ENCODE measurements at places on chromosomes 4 and X. TPM values are rescaled to one million over a fixed set of nuclear protein-coding genes. Genes with fewer than 3 reads are reported as not detected.
A peak's percentile ranks its signal among the peaks of the same experiment; 100 is the strongest.

DNA sequence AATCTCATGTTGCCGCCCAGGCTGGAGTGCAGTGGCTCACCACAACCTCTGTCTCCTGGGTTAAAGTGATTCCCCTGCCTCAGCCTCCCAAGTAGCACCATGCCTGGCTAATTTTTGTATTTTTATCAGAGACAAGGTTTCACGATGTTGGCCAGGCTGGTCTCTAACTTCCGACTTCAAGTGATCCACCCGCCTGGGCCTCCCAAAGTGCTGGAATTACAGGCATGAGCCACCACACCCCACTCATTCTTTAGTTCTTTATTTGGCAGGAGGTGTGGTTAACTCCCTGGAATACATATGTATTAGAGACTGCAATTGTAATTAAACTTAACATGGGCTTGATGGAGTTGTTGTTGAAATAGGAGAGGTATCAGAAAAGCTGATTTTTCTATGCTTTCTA lies 1396.9 kb upstream of the IGFBP7 start:
- no peaks in the 10 kb centered on the region for H3K36me3 ChIP-seq
- H3K27ac ChIP-seq: no peak overlapping the region
- no peak for DNase-seq
- no peaks in the 10 kb centered on the region for H3K4me1 ChIP-seq
- H3K4me3 ChIP-seq: no peak overlapping the region
- no peaks in the 10 kb centered on the region for H3K27me3 ChIP-seq

- no peak overlapping the region for H3K4me3 ChIP-seq
- H3K27ac ChIP-seq: no peak overlapping the region
- H3K4me1 ChIP-seq: no peaks in the 10 kb centered on the region
- H3K27me3 ChIP-seq: peaks cover 9% of the 10 kb centered on the region
- H3K36me3 ChIP-seq: no peaks in the 10 kb centered on the region
Observed at GRCh38 chr4:151163855-151164254, 64.4 kb downstream of the RPS3A start.

DNA sequence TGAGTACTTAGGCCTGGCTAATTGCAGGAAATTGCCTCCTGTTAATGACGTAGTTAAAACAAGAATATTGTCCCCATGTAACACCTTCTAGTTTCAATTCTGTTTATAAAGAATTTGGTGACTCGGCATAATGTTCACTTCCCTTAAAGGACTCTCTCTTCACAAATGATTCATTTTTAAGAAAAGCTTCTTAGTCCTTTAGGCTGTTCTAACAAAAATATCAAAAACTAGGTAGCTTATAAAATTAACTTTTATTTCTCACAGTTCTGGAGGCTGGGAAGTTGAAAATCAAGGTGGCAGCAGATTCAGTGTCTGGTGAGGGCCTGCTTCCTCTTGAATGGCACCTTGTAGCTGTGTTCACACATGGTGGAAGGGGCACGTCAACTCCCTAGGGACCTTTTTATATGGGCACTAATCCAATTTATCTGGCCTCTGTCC lies 23.8 kb downstream of the COL25A1 start:
- no peak overlapping the region for H3K4me3 ChIP-seq
- H3K27ac ChIP-seq: no peak overlapping the region

DNA sequence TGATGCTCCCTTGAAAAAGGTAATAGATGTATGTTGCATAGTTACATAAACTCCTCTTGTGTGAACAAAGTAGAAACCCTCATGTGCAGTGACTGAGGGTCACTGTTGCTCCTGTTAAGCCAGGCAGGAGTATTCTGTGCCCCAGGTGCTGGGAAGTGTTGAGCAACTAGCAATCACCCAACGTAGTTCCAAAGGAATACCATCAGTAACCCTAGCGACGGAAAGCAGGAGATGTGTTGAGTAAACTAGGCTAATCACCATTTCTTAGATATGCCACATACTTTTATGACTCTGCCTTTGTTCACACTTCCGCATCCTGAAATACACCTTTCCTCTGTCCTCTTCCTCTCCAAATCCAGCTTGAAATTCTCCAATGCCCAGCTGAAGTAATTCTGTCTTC lies 50.9 kb upstream of the TAB3 start:
- no peak overlapping the region for H3K27ac ChIP-seq
- H3K36me3 ChIP-seq: no peaks in the 10 kb centered on the region
- H3K4me3 ChIP-seq: no peak overlapping the region
- H3K27me3 ChIP-seq: peaks cover 2% of the 10 kb centered on the region
- DNase-seq: no peak

DNA sequence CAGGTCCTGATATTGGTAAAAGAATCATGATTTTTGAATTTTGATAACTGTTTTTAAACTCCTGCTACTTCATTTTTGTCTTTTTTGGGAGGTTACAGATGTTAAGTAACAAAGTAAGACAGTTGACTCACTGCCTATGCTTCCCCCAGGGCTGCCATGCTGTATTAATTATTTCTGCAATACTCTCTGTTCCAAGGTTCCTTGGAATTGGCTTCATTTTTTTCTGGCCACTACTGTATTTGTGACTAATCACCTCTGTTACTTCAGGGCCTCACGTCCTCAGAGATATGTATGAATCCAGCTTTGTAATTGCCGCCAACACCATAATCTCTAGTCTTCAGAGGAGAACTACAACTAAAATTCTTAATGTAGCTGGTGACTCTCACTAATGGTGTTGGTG lies 1729.3 kb downstream of the C4orf33 start:
- H3K27me3 ChIP-seq: no peaks in the 10 kb centered on the region
- no peaks in the 10 kb centered on the region for H3K4me1 ChIP-seq
- no peak for DNase-seq

- H3K4me3 ChIP-seq: no peak overlapping the region
- DNase-seq: no peak
- H3K27ac ChIP-seq: no peak overlapping the region
Observed at GRCh38 chr4:185298728-185299430, 89.5 kb downstream of the SNX25 start.

GRCh38 chr4:163486321-163486720 lies 8.2 kb upstream of the TMA16 start:
- H3K36me3 ChIP-seq: no peaks in the 10 kb centered on the region
- H3K27ac ChIP-seq: no peak overlapping the region
- no peak for DNase-seq
- H3K27me3 ChIP-seq: peaks cover 19% of the 10 kb centered on the region
- no peaks in the 10 kb centered on the region for H3K4me1 ChIP-seq

- DNase-seq: no peak
- H3K4me3 ChIP-seq: no peak overlapping the region
- no peaks in the 10 kb centered on the region for H3K4me1 ChIP-seq
- no peak overlapping the region for H3K27ac ChIP-seq
- no peaks in the 10 kb centered on the region for H3K36me3 ChIP-seq
- H3K27me3 ChIP-seq: peaks cover 7% of the 10 kb centered on the region
Observed at GRCh38 chr4:119683518-119683917, 54.9 kb upstream of the PDE5A start.

GRCh38 chr4:11165052-11165451 lies 263.6 kb downstream of the HS3ST1 start:
- H3K27me3 ChIP-seq: no peaks in the 10 kb centered on the region
- no peak for DNase-seq

GRCh38 chr4:114100288-114101031 lies 121.0 kb upstream of the ARSJ start:
- no peaks in the 10 kb centered on the region for H3K4me1 ChIP-seq
- no peak for DNase-seq
- no peak overlapping the region for H3K27ac ChIP-seq
- H3K27me3 ChIP-seq: no peaks in the 10 kb centered on the region

GRCh38 chr4:76781698-76782595 lies 116.0 kb downstream of the SOWAHB start:
- H3K27ac ChIP-seq: no peak overlapping the region
- H3K27me3 ChIP-seq: peaks cover under 1% of the 10 kb centered on the region
- no peaks in the 10 kb centered on the region for H3K4me1 ChIP-seq

GRCh38 chr4:7890635-7891393 lies 48.8 kb downstream of the AFAP1 start:
- H3K4me1 ChIP-seq: peaks cover 2% of the 10 kb centered on the region
- H3K27ac ChIP-seq: no peak overlapping the region
- no peak overlapping the region for H3K4me3 ChIP-seq

- no peak for DNase-seq
- no peaks in the 10 kb centered on the region for H3K4me1 ChIP-seq
Observed at GRCh38 chr4:82678051-82678450, 116.3 kb upstream of the TMEM150C start.

DNA sequence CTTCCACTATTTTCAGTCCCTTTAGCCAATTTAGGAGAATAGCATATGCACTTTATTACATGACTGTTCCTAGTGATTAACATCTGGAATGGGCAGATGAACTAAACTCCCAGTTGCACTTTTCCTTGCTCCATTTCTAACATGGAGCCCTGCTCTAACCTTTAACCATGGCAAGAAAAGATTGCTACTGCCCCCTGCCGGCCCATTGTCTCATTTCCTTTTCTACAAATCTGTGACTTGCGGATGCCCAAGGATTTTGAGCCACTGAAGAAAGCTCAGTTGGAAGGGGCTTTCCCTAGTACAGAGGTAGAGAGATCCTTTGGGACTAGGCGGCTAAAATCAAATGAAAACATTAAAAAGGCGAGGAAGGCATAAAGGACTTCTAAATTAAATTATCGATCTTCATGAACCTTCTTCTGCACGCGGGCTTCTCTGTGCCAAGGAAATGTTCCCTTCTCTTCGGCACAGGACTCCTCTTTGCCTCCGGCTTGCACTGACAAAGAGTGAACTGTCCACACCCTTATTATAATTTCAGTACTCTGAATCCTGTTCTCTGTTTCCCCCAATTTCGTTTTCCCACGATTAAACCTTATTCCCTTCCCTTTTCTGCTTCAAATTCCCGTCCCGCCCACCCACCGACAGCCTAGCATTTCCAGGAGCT lies 577 bp upstream of the GLRA2 start:
- H3K4me3 ChIP-seq: no peak overlapping the region
- H3K4me1 ChIP-seq: peaks cover 2% of the 10 kb centered on the region
- H3K36me3 ChIP-seq: no peaks in the 10 kb centered on the region
- peaks cover 4% of the 10 kb centered on the region for H3K27me3 ChIP-seq
- peak; percentile 57 for DNase-seq
- no peak overlapping the region for H3K27ac ChIP-seq

DNA sequence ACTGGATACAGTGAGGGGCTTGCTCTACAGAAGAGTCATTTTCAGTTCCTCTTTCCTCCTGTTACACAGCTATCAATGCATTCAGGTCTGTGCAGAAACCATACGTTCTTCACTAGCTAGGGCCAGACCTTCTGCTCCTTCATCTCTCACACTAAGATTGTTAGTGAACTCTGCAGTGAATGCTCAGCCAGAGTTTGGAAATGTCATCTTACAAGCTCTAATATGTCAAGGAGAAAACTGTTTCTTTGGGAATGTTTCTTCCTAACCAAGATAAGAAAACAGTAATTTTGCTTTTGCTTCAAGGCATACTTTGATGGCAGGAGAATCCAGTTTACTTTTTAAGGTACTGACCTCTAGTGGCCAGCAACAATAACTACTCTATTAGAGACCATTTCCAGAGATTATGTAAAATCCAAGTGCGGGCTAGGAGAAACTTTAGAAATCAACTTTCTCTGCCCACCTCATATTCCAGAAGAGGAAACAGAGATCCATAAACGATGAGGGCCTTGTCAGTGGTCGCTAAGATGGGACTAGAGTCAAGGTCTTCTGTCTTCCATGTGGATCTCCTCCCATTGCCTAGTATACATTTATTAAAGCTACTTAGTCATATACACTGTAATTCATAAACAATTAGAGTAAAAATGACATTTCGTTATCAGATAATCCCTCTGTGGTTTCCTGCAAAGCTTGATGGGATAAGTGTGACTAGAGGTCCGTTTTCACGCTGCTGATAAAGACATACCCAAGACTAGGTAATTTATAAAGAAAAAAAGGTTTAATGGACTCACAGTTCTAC lies 12.1 kb upstream of the CC2D2A start:
- DNase-seq: no peak
- no peak overlapping the region for H3K4me3 ChIP-seq
- no peak overlapping the region for H3K27ac ChIP-seq
- H3K4me1 ChIP-seq: no peaks in the 10 kb centered on the region
- H3K27me3 ChIP-seq: peaks cover 4% of the 10 kb centered on the region

- no peak overlapping the region for H3K4me3 ChIP-seq
- no peaks in the 10 kb centered on the region for H3K27me3 ChIP-seq
- no peak for DNase-seq
- H3K36me3 ChIP-seq: peaks cover 5% of the 10 kb centered on the region
- peaks cover 5% of the 10 kb centered on the region for H3K4me1 ChIP-seq
Observed at GRCh38 chr4:74217365-74217764, 59.4 kb downstream of the MTHFD2L start.

DNA sequence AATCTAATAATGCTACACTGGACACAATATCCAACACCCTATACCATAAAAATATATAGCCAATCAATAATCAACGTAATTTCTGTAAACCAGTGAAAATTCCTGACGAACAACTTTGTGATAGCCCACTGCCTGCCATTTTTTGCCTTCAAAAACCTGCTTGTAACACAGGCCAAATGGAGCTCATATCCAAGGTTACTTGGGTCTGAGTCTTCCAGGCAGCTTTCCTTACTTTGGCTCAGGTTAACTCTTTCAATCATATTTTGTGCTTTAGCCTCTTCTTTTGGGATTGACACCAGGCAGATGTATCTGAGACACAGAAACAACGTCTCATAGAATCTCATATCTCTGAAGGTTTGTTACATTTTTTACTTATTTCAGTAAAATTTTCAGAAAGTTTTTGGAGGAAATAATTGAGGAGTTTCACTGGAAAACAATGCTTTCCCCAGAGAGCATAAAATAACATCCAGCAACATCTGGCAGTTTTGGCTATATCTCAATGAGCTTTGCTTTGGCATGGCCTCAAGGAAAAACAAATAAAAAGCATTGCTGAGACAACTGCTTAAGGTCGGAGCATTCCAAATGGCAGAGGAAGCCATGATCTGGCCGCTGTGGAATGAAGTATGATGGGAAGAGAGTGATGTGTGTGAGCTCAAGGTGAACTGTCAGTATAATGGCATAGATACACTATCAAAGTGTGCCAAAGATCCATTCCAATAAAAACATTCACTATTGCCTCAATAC lies 162.9 kb upstream of the SPIN4 start:
- H3K27me3 ChIP-seq: no peaks in the 10 kb centered on the region
- H3K27ac ChIP-seq: no peak overlapping the region
- H3K4me3 ChIP-seq: no peak overlapping the region
- DNase-seq: no peak

GRCh38 chr4:86706923-86707597 lies 112.9 kb downstream of the PTPN13 start:
- no peak overlapping the region for H3K27ac ChIP-seq
- no peak for DNase-seq
- H3K4me1 ChIP-seq: no peaks in the 10 kb centered on the region
- H3K4me3 ChIP-seq: no peak overlapping the region
- H3K36me3 ChIP-seq: no peaks in the 10 kb centered on the region

- H3K4me1 ChIP-seq: no peaks in the 10 kb centered on the region
- no peak for DNase-seq
Observed at GRCh38 chrX:3518870-3519269, 172.4 kb upstream of the MXRA5 start.

The MND1 gene
- total RNA-seq: 27.6 TPM

The SPATA4 gene
- total RNA-seq: not detected

The BANK1 gene
- 0.06 TPM for total RNA-seq

The CCNB3 gene
- 0.82 TPM for total RNA-seq

The TEX13C gene
- not detected for total RNA-seq

The GAGE12G gene
- total RNA-seq: not detected

The H2BW2 gene
- 0.10 TPM for total RNA-seq

The MID2 gene
- total RNA-seq: 3.6 TPM

The PASD1 gene
- total RNA-seq: not detected

The HEPH gene
- not detected for total RNA-seq

Measured in activated CD4-positive, alpha-beta T cell treated with anti-CD3 and anti-CD28 coated beads, Interleukin-2, amount 10 ng/mL, durations not matched to agents 7 days and 5 days (primary cell).